ENCODE measurements at places on chromosomes 3 and 15. TPM values are rescaled to one million over a fixed set of nuclear protein-coding genes. Genes with fewer than 3 reads are reported as not detected.

The PIERCE2 gene
- total RNA-seq: not detected

The NR1I2 gene
- total RNA-seq: 0.46 TPM

The RETNLB gene
- total RNA-seq: not detected

The CLDN11 gene
- 2.1 TPM for total RNA-seq

The KIF7 gene
- total RNA-seq: 4.7 TPM

DNA sequence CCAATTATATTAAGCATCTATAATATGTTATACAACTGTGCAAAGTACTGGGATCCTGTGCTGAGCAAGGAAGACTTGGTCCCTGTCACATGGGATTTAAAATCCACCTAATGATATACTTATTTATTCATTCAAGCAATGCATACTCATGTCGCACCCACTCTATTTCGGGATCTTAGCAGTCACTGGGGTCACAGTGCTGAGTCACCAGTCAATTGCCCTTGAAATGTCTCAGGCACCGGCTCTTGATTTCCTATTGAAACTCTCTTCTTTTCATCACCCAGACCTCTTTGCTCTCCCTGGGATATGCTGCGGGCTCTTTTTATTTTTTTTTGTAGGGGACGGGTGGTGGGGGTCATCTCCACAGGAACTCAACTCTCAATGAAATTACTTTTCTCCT lies 194.5 kb upstream of the GAP43 start:
- no peak overlapping the region for H3K27ac ChIP-seq
- no peak overlapping the region for H3K4me3 ChIP-seq
- no peaks in the 10 kb centered on the region for H3K27me3 ChIP-seq
- no peak for DNase-seq
- H3K36me3 ChIP-seq: no peaks in the 10 kb centered on the region

DNA sequence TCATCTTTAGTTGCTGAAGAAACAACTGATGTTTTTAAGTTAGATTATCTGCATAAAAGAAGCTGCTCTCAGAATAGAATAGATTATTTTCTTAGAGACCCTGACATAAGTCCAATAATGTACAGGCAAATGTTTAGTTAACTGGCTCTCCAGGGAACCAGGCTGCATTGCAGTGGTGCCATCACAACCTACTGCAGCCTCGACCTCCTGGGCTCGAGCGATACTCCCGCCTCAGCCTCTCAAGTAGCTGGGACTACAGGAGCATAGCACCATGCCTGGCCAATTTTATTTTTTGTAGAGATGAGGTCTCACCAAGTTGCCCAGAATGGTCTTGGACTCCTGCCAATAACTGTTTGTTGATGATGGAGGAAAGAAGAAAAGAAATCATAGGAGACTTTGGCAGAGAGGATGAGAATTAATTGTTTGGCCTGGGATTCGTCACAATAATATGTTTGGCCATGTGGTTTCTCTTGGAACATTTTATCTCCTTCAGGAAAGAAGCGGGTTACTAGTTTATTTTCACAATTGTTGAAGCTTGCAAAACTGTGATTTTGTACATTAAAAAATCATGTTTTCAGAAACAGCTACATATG lies 429.2 kb downstream of the CADM2 start:
- H3K4me3 ChIP-seq: no peak overlapping the region
- no peaks in the 10 kb centered on the region for H3K27me3 ChIP-seq
- no peaks in the 10 kb centered on the region for H3K4me1 ChIP-seq
- H3K27ac ChIP-seq: no peak overlapping the region
- no peak for DNase-seq

DNA sequence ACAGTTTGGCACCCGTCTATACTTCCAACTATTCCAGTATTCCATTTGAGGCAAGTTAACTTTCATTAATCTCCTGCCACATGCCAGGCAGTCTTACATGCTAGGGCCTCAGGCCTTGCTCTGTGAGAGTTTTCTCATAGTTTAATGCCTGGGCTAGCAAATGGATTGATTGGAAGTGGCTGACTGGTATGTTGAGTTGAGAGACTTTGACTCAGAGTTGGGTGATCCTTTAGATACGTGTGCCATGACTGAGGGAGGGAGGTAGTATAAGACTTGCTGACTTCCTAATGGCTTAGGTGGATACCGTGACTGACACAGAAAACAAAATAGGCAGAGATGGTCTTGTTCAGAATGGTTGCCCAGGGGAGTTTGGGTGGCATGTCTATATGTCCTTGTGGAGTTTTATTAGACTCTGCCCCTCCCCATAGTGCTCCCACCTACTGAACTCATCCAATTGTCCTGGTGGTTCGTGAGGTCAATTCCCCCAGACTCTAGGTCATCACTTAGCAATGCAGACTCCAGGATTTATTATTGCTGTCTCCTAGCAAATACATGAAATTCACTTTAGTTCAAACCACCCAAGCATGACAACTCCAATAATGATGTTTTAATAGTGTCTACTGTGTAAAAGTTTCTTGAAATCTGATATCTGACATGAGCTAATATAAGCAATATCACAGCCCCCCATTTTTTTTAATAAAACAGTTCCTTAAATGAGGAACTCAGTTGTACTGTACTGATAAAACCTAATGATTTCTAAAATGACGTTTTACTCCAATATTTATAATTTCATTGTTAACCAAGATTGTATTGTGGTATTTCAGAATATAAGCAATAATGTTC lies 413.9 kb upstream of the MDFIC2 start:
- no peaks in the 10 kb centered on the region for H3K27me3 ChIP-seq
- H3K4me1 ChIP-seq: no peaks in the 10 kb centered on the region
- no peak overlapping the region for H3K27ac ChIP-seq
- no peak for DNase-seq
- no peaks in the 10 kb centered on the region for H3K36me3 ChIP-seq

DNA sequence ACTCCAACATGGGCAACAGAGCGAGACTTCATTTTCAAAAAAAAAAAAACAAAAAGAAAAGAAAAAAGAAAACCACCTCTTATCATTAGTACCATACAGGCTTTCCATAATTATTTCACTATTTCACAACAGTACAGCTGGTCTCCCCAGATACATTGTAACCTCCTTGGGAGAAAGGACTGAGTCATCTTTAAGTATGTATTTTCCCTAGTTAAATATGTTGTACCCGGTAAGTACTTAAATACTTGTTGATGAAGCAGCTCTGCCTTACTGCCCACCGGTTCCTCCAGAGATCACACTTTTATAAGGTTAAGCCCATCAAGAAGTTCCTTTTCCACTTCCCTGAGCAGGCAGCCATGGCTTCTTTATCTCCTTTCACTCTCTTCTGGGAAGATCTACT lies 789.5 kb upstream of the CFAP20DC start:
- no peaks in the 10 kb centered on the region for H3K27me3 ChIP-seq
- H3K36me3 ChIP-seq: no peaks in the 10 kb centered on the region
- DNase-seq: no peak
- no peak overlapping the region for H3K4me3 ChIP-seq

- H3K27me3 ChIP-seq: no peaks in the 10 kb centered on the region
- no peak overlapping the region for H3K27ac ChIP-seq
- DNase-seq: no peak
- H3K4me1 ChIP-seq: peaks cover 36% of the 10 kb centered on the region
Observed at GRCh38 chr3:57226176-57226575, 1.4 kb upstream of the APPL1 start.

DNA sequence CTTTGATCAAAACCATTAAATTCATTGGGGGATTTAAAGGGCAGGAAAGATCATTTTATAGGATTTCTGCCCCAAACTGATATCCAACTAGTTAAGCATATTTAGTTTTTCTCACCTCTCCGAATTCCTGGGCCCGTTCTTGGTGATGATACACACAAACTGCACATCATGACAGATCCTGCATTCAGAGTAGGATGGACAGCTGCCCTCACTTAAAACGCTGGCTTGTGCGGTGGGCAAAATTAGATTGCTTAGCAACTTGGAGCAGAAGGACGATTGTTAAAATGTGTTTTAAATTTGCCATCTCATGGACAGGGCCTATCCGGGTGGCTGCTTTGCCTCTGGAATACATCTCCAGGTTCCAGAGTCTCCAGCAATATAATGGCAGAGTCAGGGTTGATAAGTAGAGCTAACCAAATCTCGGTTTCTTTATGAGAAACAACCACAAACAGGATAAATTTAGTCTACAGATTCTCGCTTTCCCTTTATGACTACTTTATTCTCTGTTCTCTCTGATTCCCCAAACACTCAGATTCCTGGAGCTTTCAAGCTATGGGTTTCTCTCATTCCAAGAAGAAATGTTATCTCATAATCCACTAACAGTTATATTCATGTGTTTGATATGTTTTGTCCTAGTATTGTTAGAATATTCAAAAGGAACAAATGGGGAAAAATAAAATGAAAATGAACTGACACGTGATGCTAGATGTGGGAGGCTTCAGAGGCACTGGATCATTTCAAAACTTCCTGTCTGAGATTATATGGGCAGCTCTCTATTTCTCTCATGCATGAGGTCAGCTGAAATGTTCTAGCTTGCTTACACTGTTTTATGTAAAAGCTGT lies 1014.1 kb upstream of the SEMA6D start:
- DNase-seq: no peak
- no peak overlapping the region for H3K4me3 ChIP-seq
- no peaks in the 10 kb centered on the region for H3K4me1 ChIP-seq
- H3K27ac ChIP-seq: no peak overlapping the region
- H3K36me3 ChIP-seq: no peaks in the 10 kb centered on the region

DNA sequence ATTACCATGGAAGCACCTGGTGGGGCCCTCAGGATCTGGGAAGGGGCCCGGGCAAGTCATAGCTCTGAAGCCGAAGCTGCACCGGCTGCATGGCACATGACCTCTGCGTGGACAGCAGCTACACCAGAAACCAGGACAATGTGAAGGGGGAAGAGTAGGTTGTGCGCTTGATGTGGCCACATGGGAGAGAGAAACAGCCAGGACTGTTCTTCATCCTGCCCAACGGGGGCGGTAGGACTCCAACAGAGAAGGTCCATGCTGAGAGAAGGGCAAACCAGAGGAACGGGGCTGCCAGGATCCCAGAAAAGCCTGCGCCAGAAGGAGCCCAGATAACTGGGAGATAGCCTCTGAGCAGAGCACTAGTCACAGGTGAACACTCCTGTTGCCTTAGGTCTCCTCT lies 54.9 kb upstream of the PRR20G start:
- no peak overlapping the region for H3K27ac ChIP-seq
- H3K4me3 ChIP-seq: no peak overlapping the region
- DNase-seq: no peak
- H3K36me3 ChIP-seq: no peaks in the 10 kb centered on the region
- peaks cover 3% of the 10 kb centered on the region for H3K4me1 ChIP-seq
- peaks cover 5% of the 10 kb centered on the region for H3K27me3 ChIP-seq

- no peak overlapping the region for H3K27ac ChIP-seq
- no peaks in the 10 kb centered on the region for H3K4me1 ChIP-seq
- no peaks in the 10 kb centered on the region for H3K27me3 ChIP-seq
- no peak overlapping the region for H3K4me3 ChIP-seq
Observed at GRCh38 chr3:170467571-170468147, 49.0 kb downstream of the CLDN11 start.

DNA sequence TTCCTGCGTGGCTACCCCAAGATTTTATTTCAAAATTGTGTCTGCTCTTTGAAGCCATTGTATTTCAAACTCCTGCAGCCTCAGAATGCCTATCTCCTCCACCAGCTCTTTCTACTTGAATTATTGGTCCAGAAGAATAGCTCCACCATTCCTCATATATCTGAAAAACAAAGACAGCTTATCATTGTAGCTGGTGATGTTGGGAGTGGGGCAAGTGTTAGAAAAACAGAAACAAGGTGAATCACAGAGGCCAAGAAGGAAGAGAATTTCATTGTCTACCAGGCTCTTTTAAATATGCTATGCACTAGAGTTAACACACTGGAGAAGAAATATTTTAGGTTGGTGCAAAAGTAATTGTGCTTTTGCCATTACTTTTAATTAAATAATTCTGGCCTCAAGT lies 307.9 kb upstream of the ROPN1 start:
- H3K36me3 ChIP-seq: no peaks in the 10 kb centered on the region
- no peak overlapping the region for H3K4me3 ChIP-seq
- H3K27ac ChIP-seq: no peak overlapping the region
- DNase-seq: no peak

GRCh38 chr3:193086681-193087080 lies 154.3 kb upstream of the PLAAT1 start:
- no peak overlapping the region for H3K27ac ChIP-seq
- H3K36me3 ChIP-seq: no peaks in the 10 kb centered on the region
- H3K4me3 ChIP-seq: no peak overlapping the region
- DNase-seq: no peak
- H3K27me3 ChIP-seq: no peaks in the 10 kb centered on the region

DNA sequence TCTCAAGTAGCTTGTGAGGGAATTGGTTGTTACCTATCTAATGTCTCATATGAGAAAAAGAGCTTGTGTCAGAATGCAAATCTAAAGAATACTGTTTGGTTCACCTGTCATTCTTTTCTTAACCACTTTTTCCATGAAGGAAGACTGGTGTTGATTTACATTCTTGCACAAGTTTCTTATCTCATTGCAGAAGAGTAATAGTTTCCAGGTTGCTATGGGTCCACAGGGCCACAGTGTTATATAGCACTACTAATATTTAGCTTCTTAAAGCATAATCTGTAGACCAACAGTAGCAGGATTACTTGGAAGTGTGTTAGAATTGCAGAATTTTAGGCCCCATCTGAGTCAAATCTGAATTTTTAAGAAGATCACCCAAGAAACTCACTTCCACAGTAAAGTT lies 697.5 kb downstream of the GBE1 start:
- H3K4me3 ChIP-seq: no peak overlapping the region
- no peak overlapping the region for H3K27ac ChIP-seq
- H3K36me3 ChIP-seq: no peaks in the 10 kb centered on the region

- H3K4me3 ChIP-seq: no peak overlapping the region
- H3K27me3 ChIP-seq: no peaks in the 10 kb centered on the region
- no peak for DNase-seq
- no peaks in the 10 kb centered on the region for H3K4me1 ChIP-seq
Observed at GRCh38 chr15:76398317-76399104, 61.9 kb downstream of the ISL2 start.

- H3K27ac ChIP-seq: no peak overlapping the region
- no peaks in the 10 kb centered on the region for H3K4me1 ChIP-seq
- no peaks in the 10 kb centered on the region for H3K36me3 ChIP-seq
- no peak overlapping the region for H3K4me3 ChIP-seq
- DNase-seq: no peak
- no peaks in the 10 kb centered on the region for H3K27me3 ChIP-seq
Observed at GRCh38 chr3:20842594-20843436, 656.8 kb upstream of the SGO1 start.

GRCh38 chr3:37703626-37704025 lies 158.1 kb upstream of the CTDSPL start:
- no peaks in the 10 kb centered on the region for H3K27me3 ChIP-seq
- peak overlapping the region; percentile 46 for H3K27ac ChIP-seq
- peak; percentile 39 for DNase-seq
- H3K36me3 ChIP-seq: no peaks in the 10 kb centered on the region

- H3K27me3 ChIP-seq: no peaks in the 10 kb centered on the region
- no peaks in the 10 kb centered on the region for H3K4me1 ChIP-seq
- H3K27ac ChIP-seq: no peak overlapping the region
- no peaks in the 10 kb centered on the region for H3K36me3 ChIP-seq
Observed at GRCh38 chr3:106068381-106068780, 199.6 kb upstream of the CBLB start.

Data from upper lobe of left lung (tissue), 6 donors.